NCI-H774 (cell line): ENCODE measurements at places on chromosomes 4 and X.

DNA sequence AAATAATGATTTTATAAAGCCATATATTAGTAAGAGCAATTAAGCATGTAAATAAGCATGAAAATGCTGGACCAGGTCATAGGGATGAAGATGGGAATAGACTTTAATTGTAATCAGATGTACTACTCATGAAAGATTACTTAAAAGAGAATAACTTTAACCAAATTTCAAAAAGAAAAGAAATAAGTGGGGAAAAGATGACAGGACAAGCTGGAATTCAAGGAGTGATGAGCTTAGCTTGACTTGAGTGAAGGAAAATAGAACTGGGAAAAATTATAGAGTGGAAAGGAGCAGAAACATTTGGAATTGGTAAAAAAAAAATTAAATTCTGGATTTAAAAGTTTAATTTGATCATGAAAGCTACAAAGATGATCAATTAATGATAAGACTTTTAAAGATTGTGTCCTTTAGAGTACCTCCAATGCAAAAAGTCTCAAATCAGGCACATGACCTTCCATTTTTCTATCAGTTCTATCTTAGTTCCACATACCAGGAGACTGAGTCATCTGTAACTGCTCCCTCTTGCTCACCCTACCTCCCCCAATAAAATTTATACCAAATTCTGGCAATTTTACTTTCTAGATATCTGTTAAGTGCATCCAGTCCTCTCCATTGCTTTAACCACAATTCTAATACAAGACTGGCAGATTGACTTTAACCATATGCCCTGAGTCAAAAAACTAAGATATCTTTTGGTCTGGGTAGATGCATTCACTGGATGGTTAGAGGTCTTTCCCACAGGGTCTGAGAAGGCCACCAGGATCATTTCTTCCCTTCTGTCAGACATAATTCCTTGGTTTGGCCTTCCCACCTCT is 56.4 kb upstream of the SLIT2 start:
- no peak for DNase-seq

DNA sequence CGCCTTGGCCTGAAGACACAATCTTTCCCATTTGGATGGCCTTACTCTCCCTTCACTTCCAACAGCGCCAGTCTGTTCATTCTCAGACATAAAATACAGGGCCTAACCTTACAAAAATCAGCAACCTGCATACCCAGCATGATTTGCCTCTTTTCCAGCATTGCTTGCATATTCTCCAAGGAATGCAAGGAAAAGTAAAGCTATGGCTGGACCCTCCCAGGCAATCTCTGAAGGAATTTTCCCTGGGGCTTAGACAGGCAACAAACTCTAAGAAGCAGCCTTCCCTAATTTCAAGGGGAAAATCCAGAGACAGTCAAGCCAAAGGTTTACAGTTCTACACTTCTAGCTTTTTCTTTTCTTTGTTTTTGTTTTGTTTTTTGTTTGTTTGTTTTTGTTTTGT is 3.6 kb downstream of the DCTD start:
- DNase-seq, result no peak

DNA sequence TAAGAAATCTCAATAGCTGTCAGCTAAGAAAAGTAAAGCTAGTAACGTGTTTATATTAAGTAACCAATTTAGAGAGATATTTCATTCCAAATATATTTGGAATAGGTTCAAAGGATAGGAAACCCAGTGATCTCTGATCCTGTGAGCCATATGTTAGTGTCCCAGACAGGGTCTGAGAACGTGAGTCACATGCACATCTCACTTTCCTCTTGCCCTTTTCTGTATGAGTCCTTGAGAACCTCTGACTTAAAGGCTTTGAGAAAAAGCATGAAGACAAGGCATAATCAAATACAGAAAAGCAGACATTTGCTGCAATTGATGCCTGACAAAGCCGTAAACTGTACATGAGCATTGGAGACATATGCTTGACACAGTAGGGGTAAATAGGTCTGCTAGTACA is 655.1 kb upstream of the ADGRL3 start:
- DNase-seq, result no peak

DNA sequence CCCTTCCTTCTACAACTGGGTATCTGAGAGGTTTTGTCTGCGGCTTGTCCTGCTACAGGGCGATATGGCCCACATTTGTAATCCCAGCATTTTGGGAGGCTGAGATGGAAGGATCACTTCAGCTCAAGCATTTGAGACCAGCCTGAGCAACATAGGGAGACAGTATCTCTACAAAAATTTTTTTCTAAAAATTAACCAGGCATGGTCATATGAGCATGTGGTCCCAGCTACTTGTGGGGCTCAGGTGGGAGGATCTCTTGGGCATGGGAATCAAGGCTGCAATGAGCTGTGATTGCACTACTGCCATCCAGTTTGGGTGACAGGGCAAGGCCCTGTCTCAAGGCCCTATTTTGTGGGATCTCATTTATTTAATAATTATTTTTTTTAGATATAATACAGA is 420.6 kb upstream of the PABPC4L start:
- no peak for DNase-seq

DNA sequence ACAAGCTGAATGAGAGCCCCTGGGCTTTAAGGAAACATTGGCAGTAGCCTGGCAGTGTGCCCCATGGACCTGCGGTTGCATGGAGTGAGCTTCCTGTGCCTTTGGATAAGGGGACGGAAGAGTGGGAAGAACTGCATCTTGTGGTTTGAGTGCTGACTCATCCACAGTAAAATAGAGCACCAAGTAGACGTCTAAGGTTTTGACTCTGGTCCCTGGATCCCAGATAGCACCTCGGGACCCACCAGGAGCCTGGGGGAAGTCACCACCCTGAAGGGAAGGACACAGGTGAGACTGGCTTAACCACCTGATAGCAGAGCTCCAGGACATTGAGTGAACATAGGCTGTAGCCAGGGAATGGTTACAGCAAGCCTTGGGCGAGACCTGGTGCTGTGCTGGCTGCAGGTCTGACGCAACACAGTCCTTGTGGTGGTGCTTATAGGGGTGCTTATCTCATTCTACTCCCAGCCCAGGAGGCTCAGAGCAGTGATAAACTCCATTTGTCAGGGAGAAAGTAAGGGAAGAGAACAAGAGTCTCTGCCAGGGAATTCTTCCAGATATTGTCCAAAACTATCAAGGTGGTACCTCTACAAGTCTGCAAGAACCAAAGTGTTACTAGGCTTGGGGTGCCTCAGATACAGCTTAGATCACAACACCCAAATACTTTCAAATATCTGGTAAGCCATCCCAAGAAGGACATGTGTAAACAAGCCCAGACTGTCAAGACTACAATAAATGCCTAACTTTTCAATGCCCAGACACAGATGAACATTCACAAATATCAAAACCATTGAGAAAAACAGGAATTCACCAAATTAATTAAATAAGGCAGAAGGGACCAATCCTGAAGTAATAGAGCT is 123.6 kb upstream of the TET2 start:
- DNase-seq, result no peak

DNA sequence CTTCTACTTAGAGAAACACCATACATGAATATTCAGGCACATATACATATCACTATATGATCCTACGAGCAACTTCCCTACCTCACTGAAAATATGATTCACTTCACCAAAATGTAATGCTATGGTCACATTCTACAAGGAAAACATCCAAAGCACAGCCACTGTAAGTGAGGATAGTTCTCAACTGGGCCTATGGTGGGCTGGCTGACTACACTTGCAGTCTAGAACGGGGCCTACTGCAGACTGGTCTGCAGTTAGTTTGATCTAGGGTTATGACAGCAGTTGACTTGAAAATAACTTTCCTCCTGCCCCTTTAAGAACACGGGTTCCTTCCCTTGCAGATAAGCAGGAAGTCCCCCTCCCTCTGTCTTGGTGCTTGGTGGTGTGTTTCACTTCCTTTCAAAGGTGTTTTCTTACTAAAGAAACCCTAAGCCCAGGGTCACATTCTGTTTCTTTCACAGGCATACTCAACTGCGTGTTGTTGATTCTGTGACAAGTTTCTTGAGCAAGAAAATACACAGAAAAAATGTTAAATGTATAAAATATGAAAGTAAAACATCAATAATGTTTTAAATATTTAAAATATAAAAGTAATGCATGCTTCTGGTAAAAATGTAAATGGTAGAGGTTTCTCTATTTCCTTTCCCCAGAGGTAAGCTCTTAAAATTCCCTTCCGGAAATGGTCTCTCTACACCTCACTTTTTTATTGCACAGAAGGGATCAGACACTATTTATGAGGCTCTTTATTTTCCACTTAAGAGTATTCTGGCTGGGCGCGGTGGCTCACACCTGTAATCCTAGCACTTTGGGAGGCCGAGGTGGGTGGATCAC is 18.0 kb upstream of the TMSB4X start:
- no peak for DNase-seq

DNA sequence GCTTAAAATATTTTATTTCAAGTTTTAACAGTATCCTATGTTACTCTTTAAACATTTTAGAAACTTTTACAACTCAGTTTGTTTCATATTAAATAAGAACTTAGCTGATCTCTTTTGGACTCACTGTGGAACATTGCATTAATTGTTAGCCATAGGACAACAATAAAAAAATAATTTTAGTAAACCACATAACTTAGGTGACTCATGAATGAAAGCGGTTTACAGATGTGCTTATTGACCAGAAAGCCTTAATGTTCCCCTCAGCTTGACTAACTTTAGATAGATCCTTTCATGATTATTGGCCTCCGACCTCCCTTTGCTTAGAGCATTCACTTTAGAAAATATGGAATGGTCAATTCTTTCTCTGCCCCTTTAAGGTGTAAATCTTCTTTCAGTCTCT is 783.5 kb upstream of the MAGEB2 start:
- DNase-seq, result no peak

DNA sequence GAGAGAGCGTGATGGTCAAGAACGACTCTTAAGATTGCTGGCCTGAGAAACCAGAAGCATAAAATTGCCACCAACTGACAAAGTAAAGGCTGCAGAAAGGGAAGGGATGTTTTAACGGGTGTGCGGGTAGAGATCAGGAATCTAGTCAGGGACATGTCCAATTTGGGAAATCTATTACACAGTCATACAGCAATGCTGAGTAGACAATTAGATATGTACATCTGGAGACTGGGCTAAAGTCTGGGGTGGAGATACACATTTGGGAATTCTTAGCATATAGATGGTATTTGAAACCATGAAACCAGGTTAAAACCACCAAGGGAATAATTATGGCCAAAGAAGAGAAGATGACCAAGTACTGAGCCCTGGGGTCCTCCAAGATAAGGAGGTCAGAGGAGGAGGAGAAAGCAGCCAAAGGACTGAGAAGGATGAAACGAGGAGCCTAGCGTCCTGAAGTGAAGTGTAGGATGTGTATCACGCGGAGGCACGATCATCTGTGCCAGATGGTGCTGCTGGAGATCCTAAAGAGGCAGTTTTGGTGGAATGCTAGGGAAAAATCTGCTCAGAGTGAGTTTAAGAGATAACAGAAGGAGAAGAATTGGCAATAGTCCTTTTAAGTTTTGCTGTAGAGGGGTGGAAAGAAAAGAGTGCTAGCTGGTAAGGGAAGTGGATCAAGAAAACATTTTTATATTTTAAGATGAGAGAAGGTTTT is 36.5 kb downstream of the SEC24D start:
- no peak for DNase-seq

DNA sequence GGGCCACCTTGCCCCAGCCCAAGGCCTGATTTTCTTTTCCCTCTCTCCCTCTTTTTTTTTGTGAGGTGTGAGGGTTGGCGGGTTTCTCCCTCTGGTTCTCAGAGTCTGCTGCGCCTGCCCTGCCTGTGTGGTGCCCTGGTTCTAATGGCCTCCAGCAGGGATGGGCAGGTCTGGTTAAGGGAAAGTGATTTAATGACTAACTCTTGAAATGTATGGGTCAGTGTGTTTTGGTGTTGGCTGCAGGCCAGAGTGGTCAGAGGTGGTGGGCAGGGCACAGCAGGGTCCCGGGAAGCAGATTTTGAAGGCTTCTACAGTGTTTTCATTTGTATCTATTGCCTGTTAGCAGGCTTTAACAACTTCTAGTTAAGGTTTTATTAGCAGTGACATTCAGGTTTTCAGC is 39.0 kb downstream of the JADE1 start:
- no peak for DNase-seq

- DNase-seq, result no peak
Measured at GRCh38 chr4:74451214-74451661, 6.3 kb downstream of the AREG start.

- peak; percentile 38 for DNase-seq
Measured at GRCh38 chr4:156815717-156816359, 155.8 kb downstream of the PDGFC start.

- DNase-seq, result no peak
Measured at GRCh38 chrX:17361620-17362019, 13.4 kb upstream of the NHS start.

DNA sequence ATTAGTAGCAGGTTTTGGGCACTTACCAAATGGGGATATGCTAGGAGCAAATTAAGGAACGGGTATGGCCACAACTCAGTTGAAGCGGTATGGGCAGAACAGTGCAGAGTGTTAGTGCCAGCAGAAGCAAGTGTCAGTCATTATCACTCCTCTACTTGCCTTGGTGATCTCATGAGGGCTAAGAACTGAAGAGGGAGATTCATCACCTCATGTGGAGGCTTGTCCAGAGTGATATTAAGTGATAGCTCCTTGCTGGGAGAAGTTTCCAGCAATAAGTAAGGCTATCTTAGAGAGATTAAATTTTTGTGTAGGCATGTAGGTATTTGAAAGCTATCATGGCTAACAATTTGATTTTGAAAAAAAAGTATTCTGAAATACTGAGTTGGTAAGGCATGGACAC is 615.4 kb upstream of the SMIM31 start:
- no peak for DNase-seq

DNA sequence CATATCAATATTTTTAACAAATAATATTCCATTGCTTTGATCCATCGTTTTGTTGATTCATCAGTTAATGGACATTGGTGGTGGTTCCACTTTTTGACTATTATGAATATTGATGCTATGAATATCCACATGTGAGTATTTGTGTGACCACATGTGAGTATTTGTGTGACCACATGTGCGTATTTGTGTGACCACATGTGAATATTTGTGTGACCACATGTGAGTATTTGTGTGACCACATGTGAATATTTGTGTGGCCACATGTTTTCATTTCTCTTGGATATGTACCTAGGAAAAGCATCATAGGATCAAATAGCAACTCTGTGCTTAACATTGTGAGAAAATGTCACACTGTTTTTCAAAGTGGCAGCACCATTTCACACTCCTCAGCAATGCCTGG is 433.6 kb upstream of the FRG1 start:
- no peak for DNase-seq

DNA sequence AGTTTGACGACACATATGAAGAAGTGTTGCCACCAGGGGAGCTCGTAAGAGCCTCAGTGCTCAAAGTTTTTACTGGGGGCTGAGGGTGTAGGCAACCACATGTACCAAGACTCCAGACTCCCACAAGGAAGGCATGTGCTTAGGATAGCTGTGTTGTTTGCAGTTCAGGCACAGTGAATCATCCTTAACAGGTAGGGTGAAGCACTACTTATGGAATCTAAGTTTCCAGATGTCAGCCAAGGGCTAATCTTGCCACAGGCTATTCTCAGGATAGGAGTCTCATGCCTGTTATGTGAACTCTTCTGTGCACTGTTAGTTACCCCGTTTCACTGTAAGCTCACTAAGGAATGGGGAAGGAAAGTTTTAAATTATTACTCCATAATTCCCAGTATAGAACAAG is 202.6 kb downstream of the TMA16 start:
- DNase-seq, result no peak
